ENCODE measurements at places on chromosomes 6 and 20.

GRCh38 chr6:73537677-73538076 is 16.8 kb upstream of the EEF1A1 start:
- no peak overlapping the region for H3K27ac ChIP-seq
- no peak overlapping the region for H3K4me3 ChIP-seq
- no peaks in the 10 kb centered on the region for H3K4me1 ChIP-seq
- no peaks in the 10 kb centered on the region for H3K27me3 ChIP-seq

GRCh38 chr6:39228111-39228971 is 934 bp downstream of the KCNK5 start:
- no peak for DNase-seq
- H3K27me3 ChIP-seq, result no peaks in the 10 kb centered on the region
- peak overlapping the region; percentile 72 for H3K4me3 ChIP-seq
- H3K4me1 ChIP-seq, result peaks cover 11% of the 10 kb centered on the region

DNA sequence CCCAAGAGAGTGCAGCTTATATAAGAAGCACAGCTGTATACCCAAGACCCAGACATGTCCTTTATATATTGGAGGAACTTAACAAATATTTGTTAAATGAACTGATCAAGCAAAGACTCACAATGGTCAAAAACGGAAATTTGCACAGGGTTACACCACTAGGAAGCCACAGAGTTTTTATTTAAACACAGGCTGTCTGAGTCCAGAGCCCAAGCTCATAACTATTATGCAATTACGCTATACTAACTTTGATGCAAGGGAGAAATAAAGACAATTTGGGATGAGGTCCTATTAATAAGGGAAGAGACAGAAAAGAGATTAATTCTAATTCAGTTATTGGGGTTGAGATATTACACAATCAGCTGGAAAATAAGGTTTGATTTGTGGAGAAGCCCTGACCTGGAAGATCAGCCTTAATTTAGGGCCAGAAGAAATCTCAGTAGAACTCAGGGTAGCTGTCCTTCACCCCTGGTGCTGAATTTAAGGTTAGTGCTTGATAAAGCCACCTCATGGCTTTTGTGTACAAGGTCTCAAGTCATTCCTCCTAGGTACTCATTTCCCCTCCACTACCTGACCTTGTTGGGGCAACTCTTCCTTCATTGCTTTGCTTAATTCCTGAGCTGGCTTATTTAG is 10.5 kb upstream of the ZNF334 start:
- no peaks in the 10 kb centered on the region for H3K36me3 ChIP-seq
- no peaks in the 10 kb centered on the region for H3K27me3 ChIP-seq
- H3K4me3 ChIP-seq, result no peak overlapping the region
- DNase-seq, result no peak
- H3K27ac ChIP-seq, result no peak overlapping the region
- no peaks in the 10 kb centered on the region for H3K4me1 ChIP-seq

DNA sequence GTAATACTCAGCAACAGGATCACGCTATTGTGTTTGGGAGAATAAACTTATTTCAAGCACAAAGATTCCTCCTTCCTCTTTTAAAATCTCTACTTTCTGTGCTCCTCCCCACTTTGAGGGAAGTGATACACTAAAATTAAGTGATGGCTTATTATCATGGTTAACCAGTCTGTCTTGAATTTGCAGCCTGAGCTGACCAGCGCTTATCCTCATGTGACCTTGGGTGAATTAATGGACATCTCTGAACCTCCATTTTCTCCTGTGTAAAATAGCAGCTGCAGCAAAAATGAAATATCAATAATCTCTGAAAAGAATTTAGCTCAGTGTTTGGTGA is 222.6 kb downstream of the BCAS1 start:
- no peaks in the 10 kb centered on the region for H3K27me3 ChIP-seq
- no peaks in the 10 kb centered on the region for H3K4me1 ChIP-seq
- H3K4me3 ChIP-seq, result no peak overlapping the region
- no peak for DNase-seq
- no peaks in the 10 kb centered on the region for H3K36me3 ChIP-seq

DNA sequence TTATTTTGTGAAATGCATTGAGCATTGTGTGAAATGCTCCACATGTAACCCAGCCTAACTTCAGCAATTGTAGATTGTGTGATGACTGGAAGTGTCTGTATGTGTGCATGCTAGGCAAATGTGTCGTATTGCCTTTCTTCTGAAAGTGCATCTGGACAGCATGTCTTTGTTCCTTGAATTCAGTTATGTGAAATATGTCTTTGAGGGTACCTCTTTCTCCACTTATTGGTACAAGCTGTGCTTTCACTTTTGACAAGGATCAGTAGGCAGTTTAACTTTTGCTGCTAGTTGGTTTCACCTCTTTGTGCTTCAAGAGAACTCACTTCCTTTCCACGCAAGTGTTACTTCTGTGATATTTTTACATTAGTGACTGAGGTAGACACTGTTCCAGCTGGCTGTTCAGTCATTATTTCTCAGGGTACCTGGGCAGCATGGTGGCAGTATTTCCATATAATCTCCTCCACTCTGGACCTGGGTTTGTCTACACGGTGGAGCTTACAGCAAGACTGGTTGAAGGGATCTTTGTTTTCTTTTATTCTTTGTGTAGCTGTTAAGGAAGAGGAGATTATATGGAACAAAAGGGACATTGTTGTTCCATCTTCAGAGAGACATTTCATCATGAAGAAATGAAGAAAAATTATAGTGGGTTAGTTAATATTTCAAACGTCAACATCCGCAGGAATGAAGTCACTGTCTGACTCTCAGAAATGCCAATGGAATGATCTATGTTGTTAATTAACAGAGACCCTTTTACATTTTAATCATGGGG is 175.4 kb downstream of the UTRN start:
- H3K36me3 ChIP-seq, result no peaks in the 10 kb centered on the region
- no peaks in the 10 kb centered on the region for H3K4me1 ChIP-seq
- no peak overlapping the region for H3K4me3 ChIP-seq
- no peak overlapping the region for H3K27ac ChIP-seq
- no peak for DNase-seq

GRCh38 chr6:6826961-6827360 is 238.4 kb downstream of the LY86 start:
- no peak for DNase-seq
- H3K27me3 ChIP-seq, result no peaks in the 10 kb centered on the region
- no peak overlapping the region for H3K4me3 ChIP-seq
- H3K4me1 ChIP-seq, result peaks cover 4% of the 10 kb centered on the region

DNA sequence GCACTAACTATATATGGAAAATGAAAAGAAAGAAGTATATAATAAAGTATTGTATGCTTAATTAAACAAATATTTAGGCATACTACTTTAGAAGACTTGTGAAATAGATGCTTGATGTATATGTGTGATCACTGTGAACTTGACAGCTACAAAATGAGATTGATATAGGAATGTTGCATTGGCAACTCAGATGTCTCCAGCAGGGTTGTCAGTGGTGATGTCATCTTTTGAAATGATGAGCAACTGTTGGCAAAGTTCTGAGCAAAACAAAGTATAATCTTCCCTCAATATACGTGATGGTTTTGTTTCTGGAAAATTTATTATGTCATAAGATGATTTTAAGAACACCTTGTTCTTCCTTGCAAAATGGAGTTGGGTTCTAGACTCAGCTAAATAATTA is 133.8 kb downstream of the ARID1B start:
- H3K27ac ChIP-seq, result no peak overlapping the region
- no peaks in the 10 kb centered on the region for H3K27me3 ChIP-seq
- no peak overlapping the region for H3K4me3 ChIP-seq
- H3K36me3 ChIP-seq, result no peaks in the 10 kb centered on the region
- no peaks in the 10 kb centered on the region for H3K4me1 ChIP-seq

GRCh38 chr6:3813150-3813780 is 35.9 kb upstream of the FAM50B start:
- no peak overlapping the region for H3K4me3 ChIP-seq
- no peak overlapping the region for H3K27ac ChIP-seq
- H3K4me1 ChIP-seq, result 0 out of 2 replicates have a peak, but pooled peaks cover 2% of the 10 kb centered on the region
- H3K36me3 ChIP-seq, result no peaks in the 10 kb centered on the region
- no peaks in the 10 kb centered on the region for H3K27me3 ChIP-seq

DNA sequence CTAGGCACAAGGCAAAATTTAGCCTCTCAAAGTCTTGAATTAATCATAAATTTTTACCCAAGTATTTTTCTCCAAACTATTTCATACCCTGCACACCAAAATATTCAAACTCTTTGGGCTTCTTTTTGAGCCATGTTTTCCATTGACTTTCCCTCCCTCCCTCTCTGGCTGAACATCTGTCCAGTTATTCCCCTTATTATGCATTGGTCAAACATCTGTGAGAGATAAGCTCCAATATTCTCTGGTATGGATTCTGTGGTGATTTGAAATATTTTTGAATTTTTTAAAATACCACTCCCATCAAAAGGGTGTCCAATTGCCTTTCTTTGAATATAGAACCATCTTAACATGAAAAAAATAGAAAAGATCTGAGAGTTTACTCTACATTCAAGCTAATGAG is 244.2 kb downstream of the RFPL4B start:
- H3K27ac ChIP-seq, result no peak overlapping the region
- H3K4me1 ChIP-seq, result no peaks in the 10 kb centered on the region
- H3K27me3 ChIP-seq, result no peaks in the 10 kb centered on the region
- H3K36me3 ChIP-seq, result no peaks in the 10 kb centered on the region
- no peak for DNase-seq
- H3K4me3 ChIP-seq, result no peak overlapping the region

GRCh38 chr6:121828146-121828886 is 392.9 kb downstream of the GJA1 start:
- H3K27ac ChIP-seq, result no peak overlapping the region
- DNase-seq, result no peak
- H3K4me3 ChIP-seq, result no peak overlapping the region
- no peaks in the 10 kb centered on the region for H3K36me3 ChIP-seq
- H3K4me1 ChIP-seq, result 0 out of 2 replicates have a peak, but pooled peaks cover 2% of the 10 kb centered on the region
- H3K27me3 ChIP-seq, result no peaks in the 10 kb centered on the region

GRCh38 chr20:5822569-5822968 is 72.4 kb downstream of the SHLD1 start:
- H3K4me1 ChIP-seq, result peaks cover 6% of the 10 kb centered on the region
- H3K36me3 ChIP-seq, result no peaks in the 10 kb centered on the region
- H3K4me3 ChIP-seq, result no peak overlapping the region
- DNase-seq, result no peak

- H3K27me3 ChIP-seq, result no peaks in the 10 kb centered on the region
- DNase-seq, result no peak
- H3K4me1 ChIP-seq, result no peaks in the 10 kb centered on the region
- H3K4me3 ChIP-seq, result no peak overlapping the region
- no peak overlapping the region for H3K27ac ChIP-seq
Observed at GRCh38 chr6:157325069-157325805, 1.9 kb upstream of the TMEM242 start.

DNA sequence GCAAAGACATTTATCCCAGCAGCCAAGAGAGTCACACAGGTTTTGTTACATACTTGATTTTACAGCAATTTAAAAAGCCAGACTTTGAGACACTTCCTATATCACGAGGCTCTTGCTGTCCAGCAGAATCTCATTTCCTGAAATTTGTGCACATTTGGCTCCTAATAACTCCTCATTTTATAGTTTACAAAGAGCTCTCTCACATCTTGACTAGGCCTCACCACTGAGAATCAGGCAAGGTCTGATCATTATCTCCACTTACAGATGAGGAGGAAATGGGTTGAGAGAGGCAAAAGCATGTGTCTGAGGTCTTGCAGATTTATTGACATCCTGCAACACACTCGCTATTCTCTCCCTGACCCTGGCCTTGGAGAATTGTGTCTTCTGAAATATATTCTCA is 426.8 kb downstream of the MAFB start:
- H3K4me3 ChIP-seq, result no peak overlapping the region
- peaks cover 3% of the 10 kb centered on the region for H3K4me1 ChIP-seq
- no peak for DNase-seq

- H3K27ac ChIP-seq, result no peak overlapping the region
- H3K36me3 ChIP-seq, result no peaks in the 10 kb centered on the region
- H3K27me3 ChIP-seq, result no peaks in the 10 kb centered on the region
- no peaks in the 10 kb centered on the region for H3K4me1 ChIP-seq
Observed at GRCh38 chr6:168598251-168599117, 157.5 kb downstream of the SMOC2 start.

- peak; percentile 31 for DNase-seq
- no peaks in the 10 kb centered on the region for H3K27me3 ChIP-seq
- H3K27ac ChIP-seq, result no peak overlapping the region
- H3K4me1 ChIP-seq, result peaks cover 6% of the 10 kb centered on the region
Observed at GRCh38 chr6:116323863-116324262, 44.1 kb upstream of the TSPYL1 start.

GRCh38 chr6:140105857-140106256 is 731.4 kb upstream of the CITED2 start:
- H3K27ac ChIP-seq, result no peak overlapping the region
- peak; percentile 29 for DNase-seq
- no peaks in the 10 kb centered on the region for H3K4me1 ChIP-seq
- no peak overlapping the region for H3K4me3 ChIP-seq
- no peaks in the 10 kb centered on the region for H3K27me3 ChIP-seq

- H3K27me3 ChIP-seq, result no peaks in the 10 kb centered on the region
- H3K36me3 ChIP-seq, result no peaks in the 10 kb centered on the region
- no peak for DNase-seq
- no peak overlapping the region for H3K4me3 ChIP-seq
- no peaks in the 10 kb centered on the region for H3K4me1 ChIP-seq
Observed at GRCh38 chr6:117504478-117505144, 22.1 kb downstream of the DCBLD1 start.

DNA sequence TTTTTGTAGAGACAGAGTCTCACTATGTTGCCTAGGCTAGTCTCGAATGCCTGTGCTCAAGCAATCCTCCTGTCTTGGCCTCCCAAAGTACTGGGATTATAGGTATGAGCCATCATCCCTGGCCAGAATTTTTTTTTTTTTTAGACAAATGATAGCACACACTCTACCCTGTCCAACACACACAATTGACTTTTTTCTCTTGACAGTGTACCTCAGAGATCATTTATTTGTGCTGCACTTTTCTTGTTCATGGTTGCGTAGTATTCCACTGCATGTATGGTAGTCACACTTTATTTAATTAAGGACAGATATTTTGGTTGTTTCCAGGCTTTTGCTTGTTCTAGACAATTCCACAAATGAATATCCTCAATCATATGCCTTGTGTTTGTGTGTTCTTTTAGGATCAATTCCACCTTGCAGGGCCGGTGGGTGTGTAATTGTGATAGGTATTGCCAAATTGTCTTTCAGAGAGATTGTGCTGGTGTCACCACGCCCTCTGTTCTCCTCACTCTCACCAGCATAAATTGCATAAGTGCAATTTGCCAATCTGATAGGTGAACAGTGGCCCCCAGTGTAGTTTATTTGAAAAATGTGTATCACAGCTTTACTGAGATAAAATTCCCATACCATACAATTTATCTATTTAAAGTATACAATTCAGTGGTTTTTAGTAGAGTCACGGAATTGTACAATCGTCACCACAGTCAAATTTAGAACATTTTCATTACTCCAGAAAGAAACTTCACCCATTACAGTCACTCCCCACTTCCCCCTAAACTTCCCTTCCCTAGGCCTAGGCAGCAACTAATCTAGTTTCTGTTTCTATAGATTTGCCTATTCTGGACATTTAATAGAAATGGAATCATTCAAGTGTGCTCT is 20.1 kb downstream of the SRC start:
- H3K4me1 ChIP-seq, result no peaks in the 10 kb centered on the region
- peaks cover 3% of the 10 kb centered on the region for H3K36me3 ChIP-seq
- no peaks in the 10 kb centered on the region for H3K27me3 ChIP-seq
- H3K27ac ChIP-seq, result no peak overlapping the region

All from iPS DF 6.9 (cell line).